Fibroblast of pulmonary artery (primary cell): ENCODE measurements at places on chromosomes 1 and 21.

- no peak for DNase-seq
Observed at GRCh38 chr1:184324972-184325371, 61.9 kb upstream of the C1orf21 start.

- no peak for DNase-seq
Observed at GRCh38 chr1:8875216-8875861, 3.1 kb downstream of the ENO1 start.

GRCh38 chr1:235958021-235958420 is 91.3 kb upstream of the LYST start:
- no peak for DNase-seq

- DNase-seq, result no peak
Observed at GRCh38 chr1:244400974-244401373, 50.7 kb downstream of the ADSS2 start.

DNA sequence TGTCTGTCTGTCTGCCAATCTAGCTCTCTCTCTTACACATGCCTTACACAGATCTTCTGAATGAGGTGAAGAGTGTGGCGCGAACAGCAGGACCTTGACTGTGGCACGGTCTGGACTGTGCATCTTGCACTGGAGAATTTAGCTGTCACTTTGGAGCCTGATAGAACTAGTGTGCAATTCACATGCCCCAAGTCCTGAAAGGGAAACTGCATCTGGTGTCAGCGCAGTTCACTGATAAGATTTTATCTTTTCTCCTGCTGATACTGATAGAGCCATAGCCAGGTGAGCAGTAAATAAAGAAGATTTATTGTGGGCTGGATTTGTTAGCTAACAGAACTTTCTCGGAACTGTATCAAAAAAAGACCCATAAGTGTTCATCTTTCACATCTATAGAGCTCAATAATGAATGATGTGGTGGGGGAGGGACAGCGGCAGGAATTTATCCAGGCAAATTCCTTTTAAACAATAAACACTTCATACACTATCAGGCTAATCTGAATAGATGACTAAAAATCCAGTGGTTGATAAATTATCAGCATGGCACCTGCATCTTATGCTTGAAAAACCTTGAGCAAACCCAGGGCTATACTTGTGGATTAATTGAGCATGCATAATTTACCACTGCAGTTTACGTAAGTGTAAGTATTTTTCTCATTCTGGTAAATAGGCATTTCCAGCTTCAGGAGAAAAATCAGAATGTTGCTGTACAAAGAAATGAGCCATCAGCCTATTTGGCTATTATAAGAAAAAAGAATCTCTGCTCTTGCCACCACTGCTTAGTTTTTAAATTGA is 104.1 kb downstream of the NTNG1 start:
- no peak for DNase-seq
